LoVo (cell line): ENCODE measurements at places on chromosomes 12 and 14.
A peak's percentile ranks its signal among the peaks of the same experiment; 100 is the strongest.

- DNase-seq: no peak
These were observed 65.8 kb downstream of the RESF1 start for GRCh38 chr12:32024884-32025592.

GRCh38 chr12:74170645-74171477 lies 366.8 kb upstream of the ATXN7L3B start:
- DNase-seq: no peak

GRCh38 chr12:124289634-124290600 lies 5.0 kb upstream of the RFLNA start:
- DNase-seq: no peak

DNA sequence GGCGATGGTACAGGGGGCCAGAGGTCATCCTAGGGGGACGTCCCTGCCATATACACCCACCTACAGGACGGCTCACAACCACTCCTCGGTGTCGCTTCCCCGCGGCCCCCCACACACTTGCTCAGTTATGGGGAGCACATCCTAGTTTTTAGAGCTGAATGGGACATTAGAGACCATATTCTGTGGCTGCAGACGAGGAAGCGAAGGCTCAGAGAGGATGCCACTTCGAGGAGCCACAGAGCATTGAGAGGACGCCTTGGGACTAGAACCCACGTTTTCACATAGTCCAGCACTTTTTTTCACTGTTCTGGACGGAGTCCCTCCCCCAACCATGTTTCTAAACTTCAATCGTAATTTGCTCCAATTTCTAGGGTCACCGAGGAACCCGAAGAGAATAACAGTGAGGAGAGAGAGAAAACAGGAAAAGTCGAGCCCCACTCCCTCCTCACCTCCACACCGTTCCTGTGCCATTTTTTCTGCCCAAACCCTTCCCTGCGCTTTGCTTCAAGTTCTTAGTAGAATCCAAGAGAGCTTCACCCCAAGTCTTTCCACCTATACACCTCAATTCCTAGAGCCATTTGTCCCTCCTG lies 641 bp upstream of the ASCL1 start:
- DNase-seq: no peak

- DNase-seq: peak; percentile 41
These were observed 1.8 kb downstream of the GALNT9 start for GRCh38 chr12:132327336-132328171.
